ENCODE measurements at places on chromosomes 6 and 20. TPM values are rescaled to one million over a fixed set of nuclear protein-coding genes. Genes with fewer than 3 reads are reported as not detected.

Gene SPATS1
- not detected for total RNA-seq

DNA sequence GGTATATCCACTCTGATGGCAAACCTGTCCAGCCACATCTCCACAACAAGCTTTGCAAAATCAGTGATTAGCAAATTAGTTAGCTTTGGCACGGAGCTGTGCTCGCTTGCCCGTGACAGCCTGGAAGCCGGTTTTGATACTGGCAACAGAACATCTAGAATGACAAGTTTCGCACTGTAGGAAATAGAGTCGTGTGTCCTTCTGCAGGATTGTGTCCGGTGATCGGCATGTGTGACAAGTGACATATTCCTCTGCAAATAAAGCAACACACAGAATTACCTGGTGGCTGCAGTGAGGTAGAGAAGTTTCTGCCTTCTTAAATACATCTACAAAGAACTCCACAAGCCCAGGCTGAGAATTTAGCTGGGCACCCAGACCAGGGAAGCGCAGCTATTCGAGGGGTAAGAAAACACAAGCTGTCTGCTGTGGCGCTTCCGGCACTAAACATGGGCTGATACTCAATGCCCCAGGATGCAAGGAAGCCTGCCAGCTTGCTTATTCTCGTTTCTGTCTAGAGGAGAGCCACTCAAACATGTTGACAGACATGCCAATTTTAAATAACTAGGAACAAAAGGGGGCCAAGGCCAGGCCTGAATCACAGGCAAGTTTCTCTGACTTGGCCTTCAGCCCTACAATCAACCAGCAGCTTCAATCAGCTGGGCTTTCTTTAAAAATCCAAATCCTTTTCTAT is 22.2 kb downstream of the EIF2S2 start:
- no peak for DNase-seq
- no peaks in the 10 kb centered on the region for H3K4me1 ChIP-seq
- no peak overlapping the region for H3K4me3 ChIP-seq

GRCh38 chr6:103215847-103216246 is 1643.9 kb downstream of the HACE1 start:
- H3K27ac ChIP-seq: no peak overlapping the region

DNA sequence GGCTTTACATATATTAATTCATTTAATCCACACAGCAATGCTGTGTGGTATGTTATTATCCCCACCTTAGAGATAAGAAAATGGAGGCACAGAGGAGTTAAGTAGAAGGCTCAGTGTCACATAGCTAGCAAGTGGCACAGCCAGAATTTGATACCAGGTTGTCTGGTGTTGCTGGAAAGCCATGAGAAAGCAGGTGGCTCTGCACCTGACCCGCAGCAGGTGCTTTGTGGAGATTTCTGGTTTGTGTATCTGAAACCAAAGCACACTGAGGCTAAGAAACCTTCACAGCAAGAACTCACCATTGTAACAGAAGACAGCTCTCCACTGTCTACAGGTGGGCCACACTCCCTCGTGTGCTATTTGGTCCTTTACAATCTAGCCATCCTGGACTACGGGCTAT is 7.5 kb downstream of the ELMO2 start:
- no peak overlapping the region for H3K4me3 ChIP-seq
- H3K27me3 ChIP-seq: no peaks in the 10 kb centered on the region
- peaks cover 2% of the 10 kb centered on the region for H3K36me3 ChIP-seq

DNA sequence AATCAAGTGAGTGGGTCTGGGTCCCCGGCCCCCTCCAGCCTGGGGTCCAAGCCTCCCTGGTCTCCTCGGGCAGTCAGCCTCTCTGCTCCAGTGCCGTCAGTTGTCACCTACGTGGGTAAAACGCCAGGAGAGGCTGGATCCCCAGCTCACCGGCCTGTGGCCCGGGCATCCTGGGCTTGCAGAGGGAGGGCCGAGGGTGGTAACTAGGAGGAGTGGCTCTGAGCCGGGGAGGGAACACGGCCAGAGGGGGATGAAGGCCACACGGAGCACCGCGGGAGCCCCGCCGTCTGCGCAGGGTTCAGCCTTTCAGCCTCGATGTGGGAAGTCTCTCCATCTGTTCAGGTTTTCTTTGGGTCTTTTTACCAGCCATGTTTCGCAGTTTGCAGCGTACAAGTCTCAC is 29.5 kb upstream of the BHLHE23 start:
- H3K4me1 ChIP-seq: 0 out of 2 replicates have a peak, but pooled peaks cover 3% of the 10 kb centered on the region
- no peak overlapping the region for H3K4me3 ChIP-seq
- DNase-seq: no peak

GRCh38 chr6:170160031-170160627 is 130.7 kb downstream of the DLL1 start:
- H3K36me3 ChIP-seq: no peaks in the 10 kb centered on the region
- no peaks in the 10 kb centered on the region for H3K27me3 ChIP-seq
- H3K27ac ChIP-seq: no peak overlapping the region
- no peaks in the 10 kb centered on the region for H3K4me1 ChIP-seq

Measured in GM12878 (cell line).